Activated CD8-positive, alpha-beta memory T cell treated with anti-CD3 and anti-CD28 coated beads, Interleukin-2, amount 10 ng/mL, durations not matched to agents 7 days and 5 days (primary cell): ENCODE measurements at places on chromosomes 2 and 18.
A peak's percentile ranks its signal among the peaks of the same experiment; 100 is the strongest.

DNA sequence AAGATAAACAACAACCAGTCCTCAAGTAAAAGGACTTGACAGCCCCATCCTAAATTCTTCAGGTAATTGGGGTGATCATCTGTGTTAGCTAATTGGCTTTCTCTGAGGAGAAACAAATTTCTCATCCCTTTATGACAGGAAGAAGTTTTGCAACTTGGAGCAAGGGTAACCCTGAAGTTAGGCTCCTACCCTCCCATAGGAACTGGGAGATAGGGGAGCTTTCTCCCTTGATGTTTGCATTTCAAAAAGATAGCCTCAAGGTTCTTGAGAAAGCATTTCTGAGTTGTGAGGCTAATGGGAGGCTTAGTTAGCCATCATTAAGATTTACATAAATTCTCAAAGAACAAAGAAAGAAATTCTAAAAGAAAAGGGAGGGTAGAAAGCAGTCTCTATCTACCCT lies 95.4 kb downstream of the MAP2 start:
- no peak for DNase-seq
- no peak overlapping the region for H3K4me3 ChIP-seq
- no peaks in the 10 kb centered on the region for H3K4me1 ChIP-seq

- no peak overlapping the region for H3K4me3 ChIP-seq
- H3K4me1 ChIP-seq = no peaks in the 10 kb centered on the region
- H3K27me3 ChIP-seq = no peaks in the 10 kb centered on the region
Observed at GRCh38 chr2:162963156-162963555, 124.6 kb upstream of the KCNH7 start.

DNA sequence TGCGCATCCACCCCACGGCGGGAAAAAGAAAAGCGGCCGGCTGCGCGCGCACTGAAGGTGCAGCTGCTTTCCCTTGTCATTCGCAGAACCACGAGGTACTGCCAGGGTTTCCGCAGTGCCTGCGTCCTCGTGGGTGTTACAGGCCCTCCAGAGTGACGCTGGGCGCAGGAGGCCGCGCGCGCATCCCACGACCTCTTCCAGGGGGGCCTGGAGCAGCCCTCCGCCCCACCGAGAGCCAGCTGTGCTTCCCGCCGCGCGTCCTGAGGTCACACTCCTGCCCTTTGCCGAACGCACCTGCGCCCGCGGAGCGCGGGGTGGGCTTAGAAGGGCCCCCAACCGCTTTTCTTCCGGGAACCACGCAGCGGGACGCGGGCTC lies 378 bp upstream of the IAH1 start:
- no peaks in the 10 kb centered on the region for H3K27me3 ChIP-seq
- H3K27ac ChIP-seq = peak overlapping the region; percentile 89
- H3K4me1 ChIP-seq = peaks cover 46% of the 10 kb centered on the region
- H3K4me3 ChIP-seq = peak overlapping the region; percentile 77
- H3K36me3 ChIP-seq = peaks cover 44% of the 10 kb centered on the region
- peak; percentile 80 for DNase-seq

GRCh38 chr2:3349211-3349693 lies 28.4 kb downstream of the EIPR1 start:
- no peak for DNase-seq
- H3K27me3 ChIP-seq = no peaks in the 10 kb centered on the region
- peaks cover 64% of the 10 kb centered on the region for H3K36me3 ChIP-seq
- no peaks in the 10 kb centered on the region for H3K4me1 ChIP-seq
- no peak overlapping the region for H3K4me3 ChIP-seq

DNA sequence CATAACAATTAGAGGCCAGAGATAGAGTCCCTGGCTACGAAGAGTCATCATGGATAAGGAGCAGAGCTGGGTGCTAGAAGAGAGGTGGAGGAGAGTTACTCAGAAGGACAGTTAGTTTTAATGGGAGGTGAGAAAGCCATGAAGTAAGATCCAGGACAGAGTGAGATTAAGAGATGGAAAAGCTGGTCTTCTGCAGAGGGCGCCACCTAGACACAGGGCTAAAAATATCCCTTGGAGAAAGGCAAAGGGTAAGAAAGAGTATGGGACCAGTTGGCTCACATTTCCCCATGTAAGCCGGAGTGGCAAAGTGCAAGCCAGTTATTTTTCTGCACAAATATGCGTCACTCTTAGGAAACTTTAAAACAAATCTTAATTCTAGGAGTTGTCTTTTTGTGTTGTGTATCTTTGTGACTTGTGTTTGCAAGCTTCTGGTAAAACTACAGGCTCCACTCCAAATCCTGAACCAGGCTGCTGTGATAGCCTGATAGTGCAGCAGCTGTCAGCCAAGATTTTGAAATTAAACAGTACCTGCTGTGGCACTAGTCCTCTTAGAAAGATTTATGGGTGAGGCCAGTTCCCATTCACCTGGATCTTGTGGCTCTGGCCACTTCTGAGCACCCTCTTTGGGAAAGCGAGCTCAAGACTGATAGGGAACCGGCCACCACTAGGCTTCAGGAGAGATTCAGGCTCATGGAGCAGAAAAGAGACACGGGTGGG lies 204.2 kb downstream of the TPGS2 start:
- no peaks in the 10 kb centered on the region for H3K36me3 ChIP-seq
- no peak overlapping the region for H3K27ac ChIP-seq
- H3K27me3 ChIP-seq = peaks cover 2% of the 10 kb centered on the region
- H3K4me3 ChIP-seq = no peak overlapping the region
- no peak for DNase-seq

DNA sequence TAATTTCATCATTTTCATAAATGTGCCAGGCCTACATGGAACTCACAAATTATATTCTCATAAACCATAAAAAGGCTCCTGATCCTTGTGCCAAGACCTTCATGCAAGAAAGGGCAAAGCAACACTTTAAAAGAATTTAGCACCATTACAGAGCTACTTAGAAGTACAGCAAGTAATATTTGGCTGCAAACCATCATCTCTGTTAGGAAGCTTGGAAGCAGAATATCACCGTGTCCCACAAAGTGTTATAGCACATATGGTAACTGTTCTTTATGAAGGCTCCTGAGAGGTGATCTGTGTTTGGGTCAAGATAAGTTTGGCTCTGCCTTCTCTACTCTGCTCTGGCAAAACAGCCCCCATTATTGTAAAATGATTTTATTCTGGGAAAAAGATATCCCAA lies 59.7 kb upstream of the KCNJ3 start:
- no peak overlapping the region for H3K27ac ChIP-seq
- no peak for DNase-seq
- H3K27me3 ChIP-seq = no peaks in the 10 kb centered on the region

DNA sequence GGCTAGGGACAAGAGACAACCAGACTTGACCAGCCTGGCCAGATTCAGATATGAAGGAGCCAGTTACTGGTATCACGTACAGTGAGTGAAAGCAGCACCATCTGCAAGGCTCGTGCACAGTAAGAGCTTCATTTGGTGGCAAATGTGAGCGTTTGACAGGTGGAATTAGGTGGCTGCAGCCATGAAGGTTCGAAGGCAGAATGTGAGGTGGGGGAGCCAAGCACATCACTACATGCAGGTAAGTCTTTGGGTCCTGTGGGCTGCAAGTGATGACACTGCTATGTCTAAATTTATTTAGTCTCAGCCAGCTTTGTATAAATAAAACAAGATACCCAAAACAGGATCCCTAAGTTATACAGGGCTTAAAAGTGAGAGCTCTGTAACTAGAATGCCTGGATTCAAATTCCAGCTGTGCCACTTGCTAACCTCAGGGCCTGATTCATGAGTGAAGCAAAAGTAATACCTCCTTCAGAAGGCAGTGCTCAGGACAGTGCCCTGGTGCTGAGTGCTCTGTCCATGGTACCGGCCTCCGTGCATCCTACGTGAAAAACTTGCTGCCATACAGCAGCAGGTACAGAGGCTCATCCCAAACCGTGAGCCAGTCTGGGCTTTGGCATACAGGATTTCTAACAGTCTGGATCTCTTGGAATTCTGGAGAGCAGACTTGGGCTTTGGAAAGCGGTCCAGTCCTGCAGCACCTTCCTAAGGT lies 18.6 kb downstream of the DDX18 start:
- no peak overlapping the region for H3K27ac ChIP-seq
- H3K36me3 ChIP-seq = peaks cover 40% of the 10 kb centered on the region
- DNase-seq = no peak
- no peaks in the 10 kb centered on the region for H3K27me3 ChIP-seq
- peaks cover 8% of the 10 kb centered on the region for H3K4me1 ChIP-seq
- H3K4me3 ChIP-seq = no peak overlapping the region

GRCh38 chr2:98487101-98487805 lies 42.6 kb downstream of the INPP4A start:
- H3K27ac ChIP-seq = peak overlapping the region; percentile 13
- H3K27me3 ChIP-seq = no peaks in the 10 kb centered on the region

DNA sequence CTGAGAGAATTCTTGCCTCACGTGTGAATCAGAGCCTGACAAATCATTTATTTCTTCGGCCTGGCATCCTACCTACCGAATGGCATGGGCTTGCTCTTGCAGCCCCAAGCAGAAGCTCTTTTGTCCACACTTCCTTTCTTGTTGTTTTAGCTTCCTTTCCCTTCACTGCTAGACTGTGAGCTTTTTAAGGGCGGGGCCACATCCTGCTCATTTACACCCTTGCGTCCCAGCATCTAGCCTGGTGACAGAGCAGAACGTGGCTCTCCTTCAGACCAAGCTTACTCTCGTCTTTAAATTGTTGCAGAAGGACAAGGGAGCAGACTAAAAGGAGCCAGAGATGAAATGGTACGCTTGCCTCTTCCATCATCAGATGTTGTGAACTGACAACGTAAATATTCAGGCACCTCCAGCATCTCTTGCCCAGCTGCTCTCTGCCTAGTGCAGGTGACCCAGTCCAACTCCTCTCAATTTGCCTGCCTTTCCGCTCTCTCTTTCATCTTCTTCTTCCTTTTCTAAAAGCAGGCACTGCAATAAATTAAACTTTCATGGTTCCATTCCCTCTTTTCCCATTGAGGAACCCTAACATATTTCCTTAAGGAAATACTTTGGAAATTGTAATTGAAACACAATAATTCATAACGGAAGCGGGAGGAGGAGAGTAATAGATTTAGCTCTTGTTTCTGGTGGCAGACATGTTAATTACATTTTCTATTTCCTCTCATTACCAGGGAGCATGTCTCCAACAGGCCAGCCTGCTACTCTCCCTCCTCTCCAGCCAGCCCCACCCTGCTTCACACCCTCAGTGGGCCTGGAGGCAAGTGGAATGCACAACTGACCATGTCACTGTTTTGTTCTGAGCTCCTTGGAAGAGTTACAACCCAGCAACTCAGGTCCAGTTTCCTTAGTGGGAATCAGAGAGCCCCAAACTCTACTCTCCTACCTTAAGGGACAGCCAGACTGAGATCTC lies 228.1 kb upstream of the TRIB2 start:
- DNase-seq = peak; percentile 81
- H3K27ac ChIP-seq = peak overlapping the region; percentile 83
- H3K36me3 ChIP-seq = peaks cover 9% of the 10 kb centered on the region
- H3K27me3 ChIP-seq = no peaks in the 10 kb centered on the region
- peak overlapping the region; percentile 43 for H3K4me3 ChIP-seq
- H3K4me1 ChIP-seq = peaks cover 53% of the 10 kb centered on the region

DNA sequence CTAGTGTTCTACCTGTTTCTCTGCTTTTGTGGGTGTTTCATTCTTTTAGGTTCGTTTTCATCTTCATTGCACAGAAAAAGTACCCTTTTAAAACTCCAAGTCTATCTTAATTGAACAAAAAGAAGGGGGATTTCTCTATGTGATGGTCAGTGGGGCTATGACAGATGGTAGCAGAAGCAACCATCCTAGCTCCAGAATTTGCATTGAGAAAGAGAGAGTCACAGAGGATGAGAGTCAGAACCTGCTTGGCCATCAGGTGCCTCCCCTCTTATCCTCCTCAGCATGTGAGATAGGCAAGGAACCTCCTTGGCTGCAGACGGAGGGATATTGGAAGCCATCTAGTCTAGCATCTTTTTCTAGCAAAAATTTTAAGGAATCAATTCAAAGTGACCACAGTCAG lies 398.0 kb upstream of the DCC start:
- H3K36me3 ChIP-seq = no peaks in the 10 kb centered on the region
- H3K4me3 ChIP-seq = no peak overlapping the region
- no peak for DNase-seq
- no peak overlapping the region for H3K27ac ChIP-seq
- H3K27me3 ChIP-seq = no peaks in the 10 kb centered on the region
- no peaks in the 10 kb centered on the region for H3K4me1 ChIP-seq

DNA sequence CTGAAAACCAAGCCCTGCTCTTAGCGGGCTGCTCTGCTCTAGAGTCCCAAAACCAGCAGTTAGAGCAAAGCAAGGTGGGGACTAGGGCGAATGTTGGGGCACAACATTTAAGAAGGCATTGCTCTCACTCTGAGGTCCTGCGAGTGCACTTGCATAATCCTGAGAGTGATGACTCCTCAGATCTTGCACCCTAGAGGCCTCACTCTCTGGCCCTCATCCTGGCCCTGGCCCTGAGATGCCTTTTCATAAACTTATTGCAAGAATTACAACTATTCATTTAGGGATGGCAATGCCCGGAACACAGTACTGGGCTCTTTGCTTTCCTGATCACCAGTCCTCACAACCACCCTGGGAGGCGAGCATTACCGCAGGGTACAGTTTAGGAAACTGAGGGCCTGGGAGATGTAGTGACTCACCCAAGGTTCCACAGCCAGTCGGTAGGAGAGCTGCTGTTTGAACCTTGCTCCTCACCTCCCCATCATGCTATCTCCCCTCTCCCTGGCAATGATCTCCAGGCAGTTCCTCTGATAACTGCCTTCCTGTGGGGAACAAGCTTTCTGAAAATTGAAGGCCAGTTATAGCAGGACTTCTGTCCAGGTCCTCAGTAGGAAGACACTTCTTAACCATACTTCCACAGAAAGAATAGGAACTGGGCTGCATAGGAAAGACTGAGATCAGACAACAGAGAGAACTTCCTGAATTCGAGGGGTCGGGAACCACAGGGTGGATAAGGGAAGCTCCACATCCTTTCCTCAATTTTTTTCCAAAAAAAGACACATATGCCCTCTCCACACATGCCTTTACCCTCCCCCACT lies 91.3 kb downstream of the TNS1 start:
- H3K36me3 ChIP-seq = no peaks in the 10 kb centered on the region
- H3K4me3 ChIP-seq = no peak overlapping the region
- DNase-seq = no peak
- no peak overlapping the region for H3K27ac ChIP-seq

DNA sequence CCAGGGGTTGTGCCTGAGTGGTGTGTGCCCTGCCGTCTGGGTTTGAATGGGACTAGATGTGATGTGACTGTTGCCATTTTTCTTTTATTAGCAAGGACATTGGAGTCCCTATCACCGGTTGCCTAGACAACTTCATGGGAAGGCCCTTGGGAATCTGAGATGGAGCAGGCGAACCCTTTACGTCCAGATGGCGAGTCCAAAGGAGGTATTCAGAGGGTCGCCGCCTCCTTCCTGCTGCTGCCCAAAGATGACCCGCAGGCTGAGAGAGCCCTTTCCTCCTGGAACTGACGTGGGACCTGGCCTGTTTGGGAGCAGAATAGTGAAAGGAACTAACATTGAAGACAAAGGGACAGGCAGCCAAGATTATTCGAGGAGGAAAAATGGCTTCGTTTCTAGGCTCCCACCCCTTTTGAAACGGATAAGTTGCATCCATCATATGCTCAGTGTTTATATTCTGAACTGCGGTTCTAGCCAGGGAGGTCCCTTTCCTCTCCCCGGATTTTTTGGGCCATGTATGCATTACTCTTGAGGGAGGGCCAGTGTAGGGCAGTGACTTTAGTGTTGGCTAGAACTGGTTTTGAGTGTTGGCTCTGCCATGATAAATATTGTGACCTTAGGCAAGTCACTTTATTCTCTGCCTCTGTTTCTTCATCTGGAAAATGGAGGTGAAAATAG lies 673 bp downstream of the CENPO start:
- H3K27ac ChIP-seq = peak overlapping the region; percentile 99
- peaks cover 55% of the 10 kb centered on the region for H3K4me1 ChIP-seq
- H3K4me3 ChIP-seq = peak overlapping the region; percentile 97
- peak; percentile 47 for DNase-seq
- peaks cover 40% of the 10 kb centered on the region for H3K36me3 ChIP-seq
- H3K27me3 ChIP-seq = no peaks in the 10 kb centered on the region
